Activated CD4-positive, alpha-beta T cell treated with anti-CD3 and anti-CD28 coated beads, Interleukin-2, amount 10 ng/mL, durations not matched to agents 24 days and 14 days (primary cell): ENCODE measurements at places on chromosomes 16 and 17. TPM values are rescaled to one million over a fixed set of nuclear protein-coding genes. Genes with fewer than 3 reads are reported as not detected.

The CALB2 gene
- total RNA-seq = not detected in 2 replicates

The GP2 gene
- not detected in 2 replicates for total RNA-seq

The CYB5D1 gene
- 12.7 and 14.0 TPM in 2 replicates for total RNA-seq

The SLC5A11 gene
- not detected in 2 replicates for total RNA-seq

The DNAAF8 gene
- total RNA-seq = not detected in 2 replicates

The B3GNT9 gene
- total RNA-seq = 5.5 and 5.6 TPM in 2 replicates

The KRTAP1-1 gene
- total RNA-seq = not detected in 2 replicates

The CETP gene
- total RNA-seq = not detected in 2 replicates

DNA sequence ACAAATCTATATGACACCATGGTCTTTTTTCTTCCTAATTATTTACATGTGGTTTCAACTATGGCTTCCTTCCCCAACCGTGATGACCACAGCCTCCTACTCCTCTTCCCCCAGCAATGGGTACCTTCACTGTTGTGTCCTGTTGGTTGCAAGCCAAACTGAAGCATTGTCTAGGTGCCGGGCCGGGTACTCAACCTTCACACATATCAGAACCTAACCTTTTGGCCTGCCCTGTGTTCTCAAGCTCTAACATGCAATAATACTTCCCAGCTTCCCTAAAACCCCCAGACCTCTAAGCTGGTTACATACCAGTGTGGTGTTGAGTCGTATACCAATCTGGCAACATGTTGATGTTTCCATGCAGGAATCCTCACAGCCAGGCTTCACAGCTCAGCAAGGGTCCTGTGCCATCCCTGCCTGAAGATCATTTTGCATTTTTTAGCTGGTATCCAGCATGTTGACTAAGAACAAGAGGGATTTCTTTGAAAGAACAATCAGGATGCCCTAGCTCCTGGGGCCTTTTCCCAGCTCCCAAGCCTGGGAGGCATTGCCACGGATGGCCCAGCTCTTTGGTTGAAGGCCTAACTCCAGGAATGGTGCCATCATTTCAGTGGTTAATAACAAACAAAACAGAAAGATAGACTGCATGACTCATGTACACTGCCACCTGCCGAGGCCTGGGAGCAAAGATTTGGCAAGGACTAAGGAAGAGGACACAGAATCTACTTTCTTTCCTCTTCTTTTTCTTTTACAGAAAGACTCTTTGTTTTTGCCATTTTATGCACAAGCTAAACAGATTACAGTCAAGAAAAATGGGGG is 373.7 kb upstream of the SALL1 start:
- H3K4me3 ChIP-seq = no peak overlapping the region
- no peaks in the 10 kb centered on the region for H3K36me3 ChIP-seq
- H3K27me3 ChIP-seq = no peaks in the 10 kb centered on the region
- DNase-seq = no peak

GRCh38 chr17:34639706-34640425 is 60.5 kb downstream of the TMEM132E start:
- peaks cover 28% of the 10 kb centered on the region for H3K27me3 ChIP-seq
- H3K4me3 ChIP-seq = no peak overlapping the region
- no peak overlapping the region for H3K27ac ChIP-seq
- H3K4me1 ChIP-seq = no peaks in the 10 kb centered on the region
- H3K36me3 ChIP-seq = no peaks in the 10 kb centered on the region

- H3K4me1 ChIP-seq = no peaks in the 10 kb centered on the region
- no peaks in the 10 kb centered on the region for H3K36me3 ChIP-seq
- no peak overlapping the region for H3K4me3 ChIP-seq
These were observed 882.8 kb upstream of the SOX9 start for GRCh38 chr17:71237903-71238538.

- no peak overlapping the region for H3K4me3 ChIP-seq
- DNase-seq = no peak
- peaks cover 1% of the 10 kb centered on the region for H3K27me3 ChIP-seq
- H3K36me3 ChIP-seq = no peaks in the 10 kb centered on the region
- H3K27ac ChIP-seq = no peak overlapping the region
These were observed 8.3 kb downstream of the TMEM114 start for GRCh38 chr16:8581831-8582580.

DNA sequence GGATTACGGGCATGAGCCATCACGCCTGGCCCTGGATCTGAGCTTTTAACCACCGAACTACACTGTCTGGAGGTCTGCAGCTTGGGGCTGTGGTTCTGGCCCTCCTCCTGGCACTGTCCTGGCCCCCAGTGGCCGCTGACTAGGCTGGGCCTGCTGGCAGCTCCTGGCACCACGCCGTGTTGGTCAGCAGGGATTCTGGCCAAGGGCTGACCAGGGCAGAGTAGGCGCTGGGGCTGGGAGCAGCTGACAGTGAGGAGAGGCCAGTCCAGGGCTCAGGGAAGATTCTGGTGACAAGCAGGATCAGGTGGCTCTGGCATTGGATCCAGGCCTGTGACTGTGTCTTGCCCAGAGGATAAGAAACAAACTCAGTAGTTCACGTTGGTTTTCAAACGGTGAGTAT is 14.6 kb downstream of the EEF2K start:
- H3K27me3 ChIP-seq = no peaks in the 10 kb centered on the region
- DNase-seq = no peak
- H3K36me3 ChIP-seq = peaks cover 25% of the 10 kb centered on the region
- H3K4me3 ChIP-seq = no peak overlapping the region
- peaks cover 20% of the 10 kb centered on the region for H3K4me1 ChIP-seq

DNA sequence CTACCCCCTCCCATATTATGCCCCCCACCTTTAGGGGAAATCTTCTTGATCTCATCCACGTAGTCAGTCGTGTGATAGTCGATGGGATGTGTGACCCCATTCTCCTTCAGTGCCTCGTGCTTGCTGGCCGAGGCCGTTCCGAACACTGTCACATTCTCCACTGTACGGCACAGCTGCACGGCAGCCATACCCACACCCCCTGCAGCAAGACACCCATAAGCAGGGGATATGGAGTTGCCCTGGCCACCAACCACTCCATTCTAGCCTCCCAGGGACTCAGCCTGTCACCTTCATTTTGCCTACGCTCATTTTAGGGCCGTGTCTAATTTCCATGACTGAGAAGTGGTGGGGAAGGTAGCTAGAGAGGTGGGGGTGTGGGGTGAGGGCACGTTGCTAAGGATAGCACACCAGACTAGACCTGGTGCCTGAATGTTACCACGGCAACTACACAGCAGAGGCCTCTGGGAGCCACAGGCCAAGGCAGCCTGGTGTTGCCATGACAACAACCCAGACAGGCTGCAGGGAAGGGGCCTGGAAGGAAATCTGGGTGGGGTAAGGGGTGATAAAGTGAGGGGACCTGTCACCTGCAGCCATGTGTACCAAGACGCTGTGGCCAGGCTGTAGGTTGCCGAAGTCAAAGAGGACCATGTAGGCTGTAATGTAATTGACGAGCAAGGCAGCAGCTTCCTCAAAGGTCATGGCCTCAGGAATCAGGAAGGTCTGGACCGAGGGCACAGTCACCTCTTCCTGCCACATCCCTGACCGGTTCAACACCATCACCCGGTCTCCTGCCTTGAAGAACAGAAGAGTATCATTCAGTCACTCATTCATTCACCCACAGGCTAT is 4.0 kb downstream of the VAT1 start:
- peaks cover 12% of the 10 kb centered on the region for H3K36me3 ChIP-seq
- H3K27me3 ChIP-seq = peaks cover 2% of the 10 kb centered on the region
- peak; percentile 83 for DNase-seq
- H3K4me3 ChIP-seq = no peak overlapping the region

DNA sequence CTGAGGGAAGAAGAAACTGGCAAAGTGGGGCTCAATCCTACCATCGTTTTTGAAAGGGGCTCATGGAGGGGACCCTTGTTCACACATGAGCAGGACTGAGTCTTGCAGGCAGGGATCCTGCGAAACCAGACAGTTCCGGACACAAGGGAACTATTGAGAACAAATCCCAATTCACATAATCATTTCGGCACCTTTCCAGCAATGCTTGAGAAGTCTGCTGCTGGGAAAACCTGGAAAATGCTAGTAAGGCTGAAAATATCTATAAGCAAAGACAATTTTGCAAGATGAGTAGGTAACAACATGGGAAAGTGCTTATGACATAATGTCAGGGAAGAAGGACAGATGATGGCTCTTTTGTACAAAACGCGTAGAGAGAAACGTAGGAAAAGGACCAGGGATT is 52.1 kb upstream of the BPTF start:
- H3K4me3 ChIP-seq = no peak overlapping the region
- H3K27me3 ChIP-seq = peaks cover 2% of the 10 kb centered on the region
- no peaks in the 10 kb centered on the region for H3K4me1 ChIP-seq
- DNase-seq = no peak
- H3K27ac ChIP-seq = no peak overlapping the region

DNA sequence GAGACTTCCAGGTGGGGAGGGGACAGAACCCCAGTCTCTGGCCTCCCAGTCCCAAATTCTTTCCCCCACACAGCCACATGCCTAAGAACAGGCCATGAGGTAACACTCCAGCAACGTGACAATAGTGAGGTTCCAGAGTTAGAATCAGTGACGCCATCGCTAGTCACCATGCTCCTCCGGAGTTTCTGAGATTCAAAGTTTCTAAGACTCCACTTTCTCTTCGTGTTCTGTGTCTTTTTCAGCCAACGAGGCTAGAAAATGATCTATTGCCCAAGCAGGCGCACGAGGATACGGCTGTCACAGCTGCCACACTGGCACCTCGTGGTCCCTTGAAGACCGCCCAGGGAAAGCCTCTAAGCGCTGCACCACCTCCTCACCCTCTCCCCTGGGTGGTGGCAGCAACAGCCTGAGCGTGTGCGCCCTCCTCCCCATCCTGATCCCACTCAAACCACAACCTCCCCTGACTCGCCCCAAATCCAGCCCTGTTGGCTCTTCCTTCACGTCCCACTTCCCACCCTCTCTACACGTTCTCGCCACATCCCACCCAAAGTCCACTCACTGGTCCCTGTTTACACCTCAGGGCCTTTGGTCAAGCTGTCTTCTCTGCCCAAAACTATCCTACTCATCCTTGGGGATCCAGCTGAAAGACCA is 1.0 kb downstream of the MCRIP1 start:
- peak overlapping the region; percentile 94 for H3K27ac ChIP-seq
- no peaks in the 10 kb centered on the region for H3K27me3 ChIP-seq
- peak; percentile 82 for DNase-seq
- peak overlapping the region; percentile 93 for H3K4me3 ChIP-seq
- H3K36me3 ChIP-seq = peaks cover 4% of the 10 kb centered on the region

GRCh38 chr17:76772842-76773525 is 35.1 kb downstream of the MFSD11 start:
- H3K4me3 ChIP-seq = peak overlapping the region; percentile 71
- H3K27ac ChIP-seq = peak overlapping the region; percentile 82
- DNase-seq = peak; percentile 74
- no peaks in the 10 kb centered on the region for H3K27me3 ChIP-seq
- H3K4me1 ChIP-seq = peaks cover 20% of the 10 kb centered on the region

- no peak overlapping the region for H3K27ac ChIP-seq
- H3K4me1 ChIP-seq = no peaks in the 10 kb centered on the region
These were observed 4.8 kb downstream of the KRT23 start for GRCh38 chr17:40932608-40933007.

DNA sequence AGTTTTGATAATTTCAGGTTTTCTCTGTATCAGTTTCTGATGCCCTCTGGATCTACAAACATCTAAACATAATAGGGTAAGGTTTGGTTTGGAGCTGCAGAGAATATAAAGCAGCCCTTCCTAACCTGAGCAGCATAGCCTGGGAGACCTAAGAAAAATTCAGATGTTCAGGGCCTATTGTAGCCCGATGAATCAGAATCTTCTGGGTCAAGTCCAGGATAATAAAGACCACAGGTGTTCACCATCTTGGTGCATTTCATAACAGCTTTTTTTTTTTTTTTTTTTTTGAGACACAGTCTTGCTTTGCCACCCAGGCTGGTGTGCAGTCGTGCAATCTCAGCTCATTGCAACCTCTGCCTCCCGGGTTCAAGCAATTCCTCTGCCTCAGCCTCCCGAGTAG is 19.7 kb upstream of the ARHGAP17 start:
- no peaks in the 10 kb centered on the region for H3K36me3 ChIP-seq
- no peak overlapping the region for H3K4me3 ChIP-seq
- no peak for DNase-seq
- H3K27me3 ChIP-seq = no peaks in the 10 kb centered on the region

DNA sequence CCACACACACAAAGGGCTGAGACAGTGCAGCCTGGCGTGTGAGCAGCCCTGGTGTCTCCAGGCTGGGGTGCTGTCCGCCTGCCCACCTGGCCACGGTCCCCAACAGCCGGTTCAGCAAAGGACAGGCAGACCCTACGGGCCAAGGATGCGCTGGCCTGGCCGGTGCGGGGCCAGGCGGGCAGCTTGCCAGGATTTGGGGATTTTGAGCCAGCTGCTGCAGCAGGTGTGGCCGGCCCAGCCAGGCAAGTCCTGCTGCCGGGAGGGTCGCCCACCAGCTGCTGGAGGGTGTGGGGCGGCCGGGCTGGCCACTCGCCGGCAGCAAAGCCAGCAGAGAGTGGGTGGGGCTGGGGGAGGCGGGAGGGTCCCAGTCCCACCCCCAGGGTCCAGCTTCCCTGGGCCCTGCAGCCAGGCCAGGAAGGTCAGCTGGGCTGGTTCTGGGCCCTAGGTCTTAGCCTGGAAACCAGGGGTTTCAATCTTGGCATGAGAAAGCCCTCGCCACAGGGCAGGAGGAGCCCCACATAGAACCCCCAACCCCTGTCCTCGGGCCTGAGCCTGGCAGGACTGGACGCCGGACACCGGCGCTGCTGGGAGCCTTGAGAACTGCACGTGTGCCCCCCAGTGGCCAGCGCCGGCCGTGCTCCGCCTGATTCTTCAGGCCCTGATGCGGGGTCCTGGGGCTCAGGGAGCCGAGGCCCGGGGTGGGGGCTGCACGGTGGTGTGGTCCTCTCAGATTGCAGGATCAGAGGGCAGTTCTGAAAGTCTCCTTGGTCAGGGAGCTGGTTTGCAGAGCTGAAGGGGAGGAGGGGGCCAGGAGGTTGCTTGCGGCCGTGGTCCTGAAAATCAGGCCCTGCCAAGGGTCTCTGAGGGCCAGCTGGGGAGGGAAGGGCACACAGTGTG is 17.6 kb upstream of the SSTR5 start:
- H3K4me1 ChIP-seq = no peaks in the 10 kb centered on the region
- no peak overlapping the region for H3K4me3 ChIP-seq
- peak; percentile 76 for DNase-seq
- H3K27ac ChIP-seq = no peak overlapping the region
- H3K36me3 ChIP-seq = no peaks in the 10 kb centered on the region

DNA sequence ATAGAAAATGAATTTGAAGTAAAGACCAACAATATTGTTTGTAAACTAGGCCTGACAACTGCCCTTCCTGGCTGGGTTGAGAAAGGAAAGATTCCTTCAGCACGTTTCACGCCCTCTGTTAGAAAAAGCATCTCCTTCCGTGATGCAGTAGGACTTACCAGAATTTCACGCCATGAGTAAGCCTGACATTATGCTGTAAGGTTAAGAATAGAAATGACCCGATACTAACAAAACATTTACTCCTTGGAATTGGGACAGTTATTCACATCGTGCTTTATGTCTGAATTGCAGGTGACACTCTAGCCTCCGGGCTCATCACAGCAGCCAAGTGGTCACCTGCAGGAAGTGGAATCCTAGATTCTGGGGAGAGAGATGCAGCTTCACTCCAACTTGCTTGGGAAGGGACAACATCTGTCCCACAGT is 17.5 kb downstream of the MARCHF10 start:
- peaks cover 14% of the 10 kb centered on the region for H3K27me3 ChIP-seq
- no peak for DNase-seq
- H3K36me3 ChIP-seq = no peaks in the 10 kb centered on the region
- H3K4me1 ChIP-seq = peaks cover 8% of the 10 kb centered on the region
- no peak overlapping the region for H3K4me3 ChIP-seq
